GF-D8 (cell line): ENCODE measurements at places on chromosomes 1 and 21.

DNA sequence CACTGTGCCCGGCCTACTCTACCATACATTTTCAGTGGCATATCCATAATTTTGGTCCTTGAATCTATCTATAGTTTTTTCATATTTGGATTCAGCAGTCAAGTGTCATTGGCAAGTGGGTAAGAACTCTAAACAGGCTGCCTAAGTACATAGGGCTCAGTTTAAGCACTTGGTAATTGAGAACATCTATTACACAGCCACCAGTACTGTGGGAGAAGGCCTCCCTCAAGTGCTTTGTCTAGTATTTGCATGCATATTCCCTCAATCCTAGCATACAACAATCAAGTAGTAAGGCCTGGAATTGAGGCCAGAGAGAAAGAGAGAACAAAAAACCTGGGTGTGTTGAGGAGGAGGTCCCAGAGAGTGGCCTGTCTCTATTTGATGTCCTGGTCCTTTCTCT, 325.2 kb downstream of the USP25 start:
- no peak for DNase-seq

GRCh38 chr1:186297439-186298045, 77.5 kb downstream of the TPR start:
- no peak for DNase-seq

DNA sequence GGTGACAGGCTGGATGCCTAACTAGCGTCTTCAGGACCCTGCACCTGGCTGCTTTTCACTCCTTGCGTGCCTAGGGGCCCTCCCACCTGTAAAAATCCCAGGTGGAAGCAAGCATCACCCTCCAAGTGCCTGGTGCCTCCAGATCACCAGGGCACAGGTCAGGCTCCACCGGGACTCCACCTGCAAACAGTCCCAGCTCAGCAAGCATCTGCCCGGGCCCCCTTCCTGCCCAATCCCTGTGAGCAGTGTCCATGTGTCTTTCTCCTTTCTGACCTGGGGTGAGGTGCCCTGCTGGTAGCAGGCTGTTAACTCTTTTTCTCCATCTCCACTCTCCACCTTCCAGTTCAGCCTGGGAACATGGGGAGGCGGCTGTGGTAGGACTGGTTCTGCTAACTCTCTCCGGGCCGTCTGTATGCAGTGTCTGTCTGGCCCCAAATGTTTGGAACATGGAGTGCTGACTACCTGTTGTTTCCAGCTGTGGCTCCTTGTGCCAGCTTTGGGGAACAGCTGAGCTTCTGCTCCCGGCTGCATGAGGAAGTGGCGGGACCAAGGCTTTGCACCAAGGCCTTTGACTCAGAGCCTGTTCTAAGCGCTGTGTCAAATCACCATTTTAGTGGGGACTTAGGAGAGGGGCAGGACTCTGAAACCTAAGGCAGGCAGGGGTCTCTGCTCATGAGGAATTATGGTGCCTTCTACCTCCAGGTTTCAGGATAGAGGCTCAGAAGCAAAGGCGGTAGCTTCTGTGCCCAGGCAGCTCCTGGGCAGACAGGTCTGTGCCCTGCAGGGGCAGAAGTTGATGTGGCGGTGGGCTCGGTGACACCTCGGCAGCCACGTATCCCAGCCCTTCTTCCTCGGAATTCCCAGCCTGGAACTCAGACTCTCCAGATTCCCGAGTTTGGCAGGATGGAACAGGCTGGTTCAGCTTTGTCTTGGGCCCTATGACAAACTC, 5.5 kb downstream of the GPR137B start:
- no peak for DNase-seq

DNA sequence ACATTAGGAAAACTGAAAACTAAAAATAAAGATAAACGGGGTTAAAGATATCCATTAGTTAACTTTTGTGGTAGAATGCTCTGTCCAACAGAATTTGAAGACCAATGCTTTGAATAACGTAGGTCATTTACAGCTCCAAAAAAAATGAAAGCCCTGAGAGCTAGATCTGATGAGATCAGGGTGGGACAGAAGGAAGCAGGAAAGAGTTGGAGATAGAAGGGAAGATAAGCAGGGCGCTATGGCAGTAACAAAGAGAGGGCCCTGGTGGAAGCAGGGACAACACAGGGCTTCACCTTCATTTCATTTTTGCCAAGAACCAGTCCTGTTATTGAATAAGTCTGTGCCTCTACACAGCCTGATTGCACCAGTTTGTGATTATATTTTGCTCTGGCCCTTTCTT, 51.0 kb upstream of the RGS8 start:
- no peak for DNase-seq

DNA sequence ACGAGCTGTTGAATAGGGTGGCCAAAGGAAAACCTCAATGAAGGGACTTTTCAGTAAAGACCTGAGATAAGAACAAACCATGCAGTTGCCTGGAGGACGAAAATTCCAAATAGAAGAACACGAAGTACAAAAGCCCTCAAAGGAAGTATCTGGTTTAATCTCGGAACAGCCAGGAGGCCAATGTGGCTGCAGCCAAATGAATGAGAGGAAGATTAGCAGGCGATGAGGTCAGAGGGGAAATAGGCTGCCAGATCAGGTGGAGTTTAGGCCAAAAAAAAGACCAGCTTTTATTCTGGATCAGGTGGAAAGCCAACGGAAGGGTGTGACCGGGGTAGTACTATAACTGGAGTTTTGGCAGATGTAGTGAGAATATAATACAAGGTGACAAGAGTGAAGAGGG, 43.7 kb downstream of the SRSF11 start:
- DNase-seq: no peak

DNA sequence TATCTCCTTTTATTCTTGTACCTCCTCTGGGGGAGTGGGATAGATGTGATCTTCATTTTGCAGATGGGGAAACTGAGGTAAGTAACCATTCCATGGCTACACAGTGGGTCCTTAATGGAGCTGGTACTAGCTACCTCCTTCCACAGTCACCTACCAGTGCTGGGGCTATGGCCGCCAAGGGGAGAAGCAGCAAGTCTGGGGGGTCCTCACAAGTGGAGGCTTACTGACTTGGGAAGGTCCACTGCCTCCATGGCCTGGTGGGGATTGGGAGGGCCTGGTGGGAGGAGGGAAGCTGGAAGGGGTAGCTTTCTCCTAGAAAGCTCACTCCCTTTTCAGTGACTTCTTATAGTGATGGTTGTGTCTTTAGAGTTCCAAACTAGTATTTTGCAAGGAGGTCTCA, 5.9 kb upstream of the FOXO6 start:
- DNase-seq: no peak
